ENCODE measurements at places on chromosomes 11 and 22. TPM values are rescaled to one million over a fixed set of nuclear protein-coding genes. Genes with fewer than 3 reads are reported as not detected.
A peak's percentile ranks its signal among the peaks of the same experiment; 100 is the strongest.

DNA sequence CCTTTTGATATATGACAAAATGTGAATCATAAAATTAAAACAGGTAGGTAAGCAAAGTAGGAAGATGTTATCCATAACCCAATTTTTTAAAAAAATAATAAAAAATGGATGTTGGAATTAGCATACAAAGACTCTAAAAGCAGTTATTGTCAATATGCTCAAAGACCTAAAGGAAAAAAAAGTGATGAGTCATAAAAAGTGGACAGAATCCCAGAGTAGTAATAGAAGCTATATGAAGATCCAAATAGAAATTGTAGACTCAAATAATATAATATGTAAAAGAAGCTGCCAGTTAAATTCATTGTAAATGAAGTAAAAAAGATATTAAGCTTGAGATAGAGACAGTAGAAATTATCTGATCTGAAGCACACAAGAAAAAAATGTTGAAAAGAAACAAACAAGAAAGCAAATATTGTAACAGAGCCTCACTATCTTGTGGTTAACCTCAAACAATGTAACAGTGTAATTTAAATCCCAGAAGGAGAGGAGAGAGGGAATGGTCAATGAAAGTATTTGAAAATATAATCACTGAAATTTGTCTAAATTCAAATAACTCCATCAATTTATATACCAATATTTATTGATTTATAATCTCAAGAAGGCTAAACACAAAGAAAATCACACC, 773.4 kb upstream of the RAG2 start:
- no peak overlapping the region for H3K4me3 ChIP-seq
- H3K36me3 ChIP-seq: no peaks in the 10 kb centered on the region
- DNase-seq: no peak
- no peaks in the 10 kb centered on the region for H3K27me3 ChIP-seq
- no peak overlapping the region for H3K27ac ChIP-seq

- H3K27ac ChIP-seq: no peak overlapping the region
- no peaks in the 10 kb centered on the region for H3K36me3 ChIP-seq
- peaks cover 29% of the 10 kb centered on the region for H3K4me1 ChIP-seq
- peaks cover 20% of the 10 kb centered on the region for H3K27me3 ChIP-seq
Observed at GRCh38 chr11:2300936-2301630, 635 bp downstream of the C11orf21 start.

DNA sequence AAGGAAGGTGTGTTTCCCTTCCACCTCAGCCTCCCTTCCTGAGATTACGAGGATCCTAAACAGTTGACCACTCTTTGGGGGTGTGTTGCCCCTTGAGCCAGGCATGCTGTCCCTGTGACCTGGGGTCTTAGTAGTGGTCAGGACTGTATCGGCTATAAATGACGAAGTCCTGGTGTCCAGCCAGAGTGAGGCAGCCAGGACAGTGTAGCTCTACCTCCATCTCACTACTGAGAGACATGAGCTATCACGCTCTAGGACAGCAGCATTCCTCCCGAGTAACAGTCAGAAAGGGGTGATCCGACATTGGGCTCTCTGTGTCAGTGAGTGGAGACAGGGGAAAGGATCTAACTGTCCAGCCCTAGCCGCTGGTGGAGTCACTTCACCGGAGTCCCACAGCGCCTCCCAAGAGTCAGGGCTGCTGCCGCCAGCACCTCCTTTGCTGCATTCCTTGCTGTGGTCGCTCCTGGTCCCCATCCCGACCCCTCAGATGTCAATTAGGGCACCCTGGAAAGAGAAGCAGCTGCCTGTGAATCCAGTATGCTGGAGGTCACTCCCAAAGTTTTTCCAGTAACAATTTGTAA, 3.3 kb upstream of the B3GNT6 start:
- H3K36me3 ChIP-seq: no peaks in the 10 kb centered on the region
- no peak overlapping the region for H3K27ac ChIP-seq
- H3K27me3 ChIP-seq: peaks cover 57% of the 10 kb centered on the region

GRCh38 chr11:65390996-65391395, 4.6 kb downstream of the FRMD8 start:
- peaks cover 28% of the 10 kb centered on the region for H3K4me1 ChIP-seq
- no peak overlapping the region for H3K4me3 ChIP-seq
- DNase-seq: no peak

DNA sequence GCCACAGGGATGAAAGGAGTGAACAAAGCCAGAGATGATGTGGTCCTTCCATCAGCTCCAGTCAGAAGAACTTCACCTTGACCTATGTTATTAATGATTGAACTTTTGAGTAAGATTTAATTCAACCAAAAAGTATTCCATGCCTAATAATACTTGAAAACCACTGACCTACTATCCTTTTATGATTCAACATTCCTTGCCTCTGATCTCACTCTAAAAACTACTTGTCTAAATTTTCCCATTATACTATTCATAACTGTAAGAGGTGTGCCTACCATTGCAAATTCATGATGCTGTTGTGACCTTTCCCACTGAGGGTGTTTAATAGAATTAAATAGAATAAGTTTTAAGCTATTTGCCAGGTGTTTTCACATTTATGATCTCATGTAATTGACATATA, 164.7 kb upstream of the GUCY1A2 start:
- no peaks in the 10 kb centered on the region for H3K4me1 ChIP-seq
- no peak for DNase-seq
- no peak overlapping the region for H3K27ac ChIP-seq
- H3K36me3 ChIP-seq: no peaks in the 10 kb centered on the region
- H3K4me3 ChIP-seq: no peak overlapping the region
- no peaks in the 10 kb centered on the region for H3K27me3 ChIP-seq

DNA sequence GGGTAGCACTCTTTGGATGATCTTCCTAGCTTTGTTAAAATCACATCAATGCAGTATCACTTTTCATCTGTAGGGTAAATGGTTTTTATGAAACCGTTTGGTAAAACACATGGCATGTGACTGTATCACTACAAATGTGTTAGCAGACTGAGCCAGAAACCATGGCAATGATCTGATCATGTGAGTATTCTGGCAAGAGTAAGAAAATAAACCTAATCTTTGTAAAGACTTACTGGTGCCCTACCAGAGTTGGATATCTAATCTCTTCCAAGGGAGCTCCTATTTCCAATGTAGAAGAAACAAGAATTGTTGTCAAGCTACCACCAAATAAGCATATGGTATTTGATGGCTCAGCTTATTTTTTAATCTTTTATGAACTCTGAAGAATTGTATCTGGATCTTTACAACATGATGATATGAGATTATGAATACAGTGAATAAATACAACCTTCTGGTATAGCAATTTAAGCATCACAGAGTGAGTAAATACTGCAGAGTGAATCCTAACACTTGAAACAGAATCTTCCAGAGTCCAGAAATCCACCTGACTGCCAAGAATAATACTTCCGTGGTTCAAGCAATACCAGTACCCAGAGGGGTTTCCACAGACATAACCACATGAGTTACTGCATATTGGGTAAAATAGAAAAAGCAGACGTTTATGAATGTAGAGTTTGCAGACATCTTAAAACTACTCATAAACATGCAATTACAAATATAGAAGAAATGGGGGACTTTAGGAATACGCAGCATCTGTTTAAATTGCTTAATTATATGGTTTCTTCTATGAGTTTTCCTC, 238.8 kb downstream of the TTC28 start:
- peaks cover 21% of the 10 kb centered on the region for H3K4me1 ChIP-seq
- H3K4me3 ChIP-seq: no peak overlapping the region
- no peaks in the 10 kb centered on the region for H3K36me3 ChIP-seq
- no peak overlapping the region for H3K27ac ChIP-seq

GRCh38 chr11:68263444-68264035, 8.2 kb downstream of the C11orf24 start:
- DNase-seq: no peak
- H3K27me3 ChIP-seq: no peaks in the 10 kb centered on the region
- H3K36me3 ChIP-seq: peaks cover 24% of the 10 kb centered on the region
- H3K27ac ChIP-seq: no peak overlapping the region
- H3K4me3 ChIP-seq: no peak overlapping the region

DNA sequence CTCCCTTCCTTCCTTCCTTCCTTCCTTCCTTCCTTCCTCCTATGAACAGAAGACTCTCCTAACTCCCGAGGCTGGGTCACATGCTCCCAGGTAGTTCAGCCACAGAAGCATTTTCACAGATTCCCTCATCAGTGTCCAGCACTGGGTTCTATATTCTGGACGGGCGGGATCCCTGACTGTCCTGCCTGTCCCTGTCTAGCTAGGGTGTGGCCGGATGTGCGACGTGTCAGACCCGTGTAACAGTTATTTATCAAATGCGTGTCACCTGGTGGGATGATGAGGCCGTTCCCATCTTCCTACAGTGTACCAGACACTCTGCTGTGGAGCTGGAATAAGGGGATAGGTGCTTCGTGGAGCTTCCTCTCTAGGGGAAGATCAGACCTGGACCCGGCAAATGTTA, 901.0 kb downstream of the BRD1 start:
- no peaks in the 10 kb centered on the region for H3K36me3 ChIP-seq
- H3K27ac ChIP-seq: no peak overlapping the region
- no peak for DNase-seq

GRCh38 chr11:134636071-134636470, 224.0 kb upstream of the B3GAT1 start:
- no peak overlapping the region for H3K27ac ChIP-seq
- no peak overlapping the region for H3K4me3 ChIP-seq
- DNase-seq: no peak
- no peaks in the 10 kb centered on the region for H3K4me1 ChIP-seq
- peaks cover 42% of the 10 kb centered on the region for H3K27me3 ChIP-seq

GRCh38 chr22:46054091-46055073, 77.4 kb upstream of the WNT7B start:
- no peak overlapping the region for H3K27ac ChIP-seq
- H3K4me3 ChIP-seq: no peak overlapping the region
- no peaks in the 10 kb centered on the region for H3K4me1 ChIP-seq
- no peaks in the 10 kb centered on the region for H3K36me3 ChIP-seq
- no peak for DNase-seq
- peaks cover 86% of the 10 kb centered on the region for H3K27me3 ChIP-seq

- peaks cover 37% of the 10 kb centered on the region for H3K4me1 ChIP-seq
- peak overlapping the region; percentile 39 for H3K27ac ChIP-seq
Observed at GRCh38 chr11:62721994-62722393, 5.3 kb downstream of the HNRNPUL2 start.

- H3K27ac ChIP-seq: no peak overlapping the region
Observed at GRCh38 chr22:39299829-39300178, 19.6 kb downstream of the RPL3 start.

GRCh38 chr11:26510756-26511155, 61.3 kb downstream of the MUC15 start:
- H3K4me3 ChIP-seq: no peak overlapping the region

The MMP3 gene
- total RNA-seq: 1.2 TPM

The ANO3 gene
- 0.44 TPM for total RNA-seq

The FGF3 gene
- total RNA-seq: not detected

The SAA2 gene
- not detected for total RNA-seq

The OR6A2 gene
- not detected for total RNA-seq

The MTFP1 gene
- total RNA-seq: 40.3 TPM

The EIF3L gene
- total RNA-seq: 695 TPM

The PRSS23 gene
- total RNA-seq: 0.20 TPM

The C11orf65 gene
- total RNA-seq: 0.42 TPM

The SLC25A18 gene
- total RNA-seq: 0.86 TPM

The SCGB1D1 gene
- not detected for total RNA-seq

Measured in HepG2 (cell line).